ENCODE measurements at places on chromosomes 5 and 9.

- DNase-seq = no peak
Measured at GRCh38 chr5:103119070-103119764, 721 bp downstream of the GIN1 start.

GRCh38 chr9:81531511-81531910 is 157.8 kb downstream of the TLE1 start:
- DNase-seq = no peak

GRCh38 chr5:162091336-162091735 is 23.8 kb downstream of the GABRG2 start:
- DNase-seq = no peak

- no peak for DNase-seq
Measured at GRCh38 chr9:113360242-113360842, 11.0 kb downstream of the BSPRY start.

- no peak for DNase-seq
Measured at GRCh38 chr5:141957367-141957996, 520 bp downstream of the PCDH12 start.

GRCh38 chr5:146731909-146732659 is 146.5 kb downstream of the PPP2R2B start:
- no peak for DNase-seq

DNA sequence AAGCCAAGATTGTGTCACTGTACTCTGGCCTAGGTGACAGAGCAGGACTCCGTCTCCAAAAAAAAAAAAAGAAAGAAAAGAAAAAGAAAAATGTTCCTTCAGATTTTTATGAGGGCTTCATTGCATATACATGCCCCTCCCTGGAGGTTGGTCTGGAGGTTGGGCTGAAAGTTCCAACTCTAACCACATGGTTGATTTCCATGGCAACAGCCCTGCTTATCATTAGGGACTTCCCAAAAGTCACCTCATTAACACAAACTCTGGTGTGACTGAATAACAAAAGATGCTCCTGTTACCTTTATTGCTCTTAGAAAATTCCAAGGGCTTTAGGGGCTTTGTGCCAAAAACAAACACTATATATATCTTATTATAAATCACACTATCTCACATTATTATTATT is 113.8 kb downstream of the TMC1 start:
- DNase-seq = no peak

- DNase-seq = no peak
Measured at GRCh38 chr5:6583049-6583880, 49.6 kb downstream of the NSUN2 start.

DNA sequence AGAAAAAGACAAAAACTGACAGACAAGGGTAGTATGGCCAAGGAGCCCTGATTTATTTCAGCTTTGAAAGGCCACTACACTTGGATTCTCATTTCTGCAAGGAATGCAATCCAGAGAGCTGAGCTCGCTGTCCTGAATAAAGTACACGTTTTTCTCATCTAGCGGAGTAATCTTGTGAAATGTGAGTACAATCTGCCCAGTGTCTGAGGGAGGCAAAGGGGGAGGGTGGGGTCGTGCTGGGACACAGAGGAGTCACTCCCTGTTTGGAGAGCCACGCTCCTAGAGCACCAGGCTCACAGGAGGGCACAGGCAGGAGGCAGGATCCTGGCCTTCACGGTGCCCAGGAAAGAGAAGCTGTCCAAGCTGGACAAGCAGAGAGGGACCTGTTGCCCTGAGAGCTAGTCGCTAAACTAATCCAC is 51.0 kb upstream of the IFNK start:
- DNase-seq = peak; percentile 27

DNA sequence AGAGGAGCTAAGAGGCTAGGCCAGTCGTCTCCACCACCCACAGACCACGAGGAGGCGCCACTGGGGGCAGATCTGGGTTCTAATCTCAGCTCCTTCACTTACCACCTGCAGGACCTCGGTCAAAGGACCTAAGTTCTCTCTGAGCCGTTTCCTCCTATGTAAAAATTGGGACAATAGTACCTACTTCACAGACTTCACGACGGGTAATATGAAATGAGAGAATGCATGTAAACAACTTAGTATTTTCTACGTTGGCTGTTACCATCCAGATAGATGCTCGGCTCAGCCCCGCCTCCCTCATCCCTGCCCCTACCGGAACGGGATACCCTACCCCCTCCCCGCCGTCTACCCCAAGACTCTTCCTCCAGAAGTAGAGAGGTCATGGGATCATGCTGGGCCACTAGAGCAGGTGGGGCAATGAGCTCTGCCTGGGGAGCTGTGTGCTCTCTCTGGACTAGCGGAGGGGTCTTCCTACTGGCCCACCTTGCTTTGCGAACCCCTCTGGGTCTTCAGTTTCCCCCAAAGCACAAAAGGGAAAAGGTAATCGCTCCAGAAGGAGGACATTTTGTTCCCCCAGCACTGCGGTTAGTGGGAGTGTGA is 541 bp downstream of the GNPDA1 start:
- DNase-seq = peak; percentile 58

DNA sequence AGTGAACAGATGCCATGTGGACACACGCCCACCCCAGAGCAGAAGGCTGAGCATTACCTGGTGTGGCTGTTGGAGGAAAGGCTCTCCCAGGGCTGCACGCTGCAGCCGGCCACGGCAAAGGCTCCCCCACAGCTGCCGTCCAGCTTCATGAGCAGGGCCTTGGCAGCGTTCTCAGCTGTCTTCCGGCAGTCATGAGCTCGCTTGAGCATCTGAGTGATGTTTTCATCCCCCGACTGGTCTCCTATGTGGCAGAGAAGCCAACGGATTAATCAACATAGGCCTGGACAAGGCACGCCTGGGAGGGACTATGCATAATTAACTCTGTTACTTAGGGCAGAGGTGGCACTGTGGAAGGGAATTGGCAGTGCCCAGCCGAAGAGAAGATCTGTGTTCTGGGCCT is 87.3 kb downstream of the DCP2 start:
- no peak for DNase-seq

DNA sequence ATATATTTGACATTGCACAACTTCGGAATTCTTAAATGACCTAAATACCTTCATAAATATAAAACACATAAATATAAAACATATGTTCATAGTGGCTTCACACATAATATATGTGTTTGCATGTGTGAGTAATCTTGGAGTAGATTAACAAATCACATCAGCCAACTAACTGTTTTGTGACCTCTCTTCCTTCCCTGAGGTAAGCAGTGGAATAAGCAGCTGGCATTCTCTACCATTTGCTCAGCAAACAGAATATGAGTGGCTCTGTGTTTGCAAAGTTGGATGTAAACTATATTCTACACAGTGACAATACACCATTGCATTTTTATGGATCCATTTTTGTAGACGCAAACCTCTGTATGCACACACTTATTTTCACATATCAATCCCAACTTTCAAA is 189.9 kb downstream of the ACER2 start:
- DNase-seq = no peak

- no peak for DNase-seq
Measured at GRCh38 chr5:119470851-119471451, 18.7 kb downstream of the HSD17B4 start.

- DNase-seq = no peak
Measured at GRCh38 chr5:35281613-35282012, 51.3 kb upstream of the PRLR start.

- no peak for DNase-seq
Measured at GRCh38 chr9:112945620-112946208, 55.0 kb upstream of the SLC46A2 start.

GRCh38 chr9:5441043-5441442 is 3.3 kb upstream of the PLGRKT start:
- no peak for DNase-seq
